ENCODE measurements at places on chromosomes 12 and 14.

DNA sequence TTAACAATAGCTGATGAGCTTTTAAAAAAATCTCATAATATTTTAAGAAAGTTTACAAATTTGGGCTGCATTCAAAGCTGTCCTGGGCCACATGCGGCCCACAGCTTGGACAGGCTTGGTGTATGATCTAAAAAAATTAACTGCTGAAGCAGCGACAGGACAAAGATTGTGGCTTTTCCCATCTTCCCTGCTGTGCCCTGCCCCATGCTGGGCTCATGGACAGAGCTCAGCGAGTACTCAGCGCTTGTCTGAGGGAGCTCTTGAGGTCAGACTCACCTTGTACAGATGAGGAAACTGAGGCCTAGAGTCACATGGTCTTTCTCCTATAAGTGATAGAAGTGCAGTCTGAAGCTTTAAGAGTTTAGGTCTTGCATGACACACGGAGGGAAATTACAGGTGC is 15.0 kb downstream of the EVL start:
- no peak for DNase-seq

- DNase-seq, result no peak
These were observed 10.6 kb downstream of the SERPINA3 start for GRCh38 chr14:94622653-94623421.

GRCh38 chr14:24817212-24818057 is 183.4 kb upstream of the GZMB start:
- DNase-seq, result no peak

- DNase-seq, result no peak
These were observed 600.5 kb downstream of the RERGL start for GRCh38 chr12:17489452-17489851.

All from activated CD4-positive, CD25-positive, alpha-beta regulatory T cell (primary cell).